ENCODE measurements at places on chromosomes 4 and X.

DNA sequence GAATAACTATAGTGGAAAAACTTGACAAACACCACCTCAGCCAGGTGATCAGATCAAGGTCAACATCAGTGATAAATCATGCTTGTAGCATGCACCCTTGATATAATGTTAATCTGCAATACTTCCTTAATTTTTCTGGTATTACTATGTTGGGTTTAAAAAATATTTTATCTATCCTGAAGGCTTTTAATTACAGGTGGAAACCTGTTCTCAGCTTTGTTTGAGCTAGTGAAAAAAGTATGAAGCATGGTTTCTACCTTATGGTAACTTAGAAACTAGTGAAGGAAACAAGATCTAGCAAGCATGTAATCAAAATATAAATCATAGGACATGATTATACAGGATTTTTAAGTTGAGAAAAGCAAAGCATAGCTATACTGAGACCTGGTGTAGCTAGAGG is 26.6 kb downstream of the MAOA start:
- no peak for DNase-seq

DNA sequence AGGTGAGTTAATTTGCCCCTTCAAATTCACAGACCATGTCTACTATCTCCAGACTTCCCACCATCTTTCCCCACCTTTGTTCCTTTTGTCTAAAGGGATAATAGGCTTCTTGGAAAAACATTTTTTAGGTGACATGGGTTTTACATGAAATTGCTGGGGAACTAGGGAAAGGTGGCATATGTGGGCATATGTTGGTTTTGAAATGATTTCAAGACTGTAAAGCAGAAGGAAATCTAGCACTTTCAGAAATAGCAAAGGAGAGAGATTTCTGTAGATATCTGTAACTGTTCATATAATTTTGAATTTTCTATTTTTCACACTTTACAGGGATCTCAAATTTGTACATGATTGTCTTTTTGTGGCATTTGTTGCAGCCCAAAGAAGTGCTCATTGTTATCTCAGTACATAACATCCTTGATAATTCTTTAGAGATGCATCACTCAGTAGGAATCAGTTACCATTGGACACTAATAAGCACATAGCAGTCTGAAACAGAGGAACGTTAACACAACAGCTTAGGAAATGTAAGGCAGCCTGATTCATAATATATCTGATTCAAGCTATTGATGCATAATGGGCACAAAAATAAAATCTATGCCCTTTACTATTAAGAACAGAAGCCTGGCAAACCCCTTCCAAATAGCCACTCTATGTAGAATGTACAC is 659.7 kb downstream of the CENPC start:
- DNase-seq = no peak

GRCh38 chr4:24213961-24214360 is 324.1 kb upstream of the PPARGC1A start:
- no peak for DNase-seq

- no peak for DNase-seq
These were observed 25.2 kb upstream of the ZFX start for GRCh38 chrX:24124244-24124799.

GRCh38 chr4:126174627-126175026 is 859.9 kb downstream of the FAT4 start:
- no peak for DNase-seq

GRCh38 chrX:79138658-79139241 is 5.7 kb upstream of the GPR174 start:
- DNase-seq = no peak

- DNase-seq = no peak
These were observed 174.9 kb downstream of the ACTRT1 start for GRCh38 chrX:127877318-127877717.

GRCh38 chr4:14783011-14783877 is 219.0 kb upstream of the CPEB2 start:
- peak; percentile 72 for DNase-seq

DNA sequence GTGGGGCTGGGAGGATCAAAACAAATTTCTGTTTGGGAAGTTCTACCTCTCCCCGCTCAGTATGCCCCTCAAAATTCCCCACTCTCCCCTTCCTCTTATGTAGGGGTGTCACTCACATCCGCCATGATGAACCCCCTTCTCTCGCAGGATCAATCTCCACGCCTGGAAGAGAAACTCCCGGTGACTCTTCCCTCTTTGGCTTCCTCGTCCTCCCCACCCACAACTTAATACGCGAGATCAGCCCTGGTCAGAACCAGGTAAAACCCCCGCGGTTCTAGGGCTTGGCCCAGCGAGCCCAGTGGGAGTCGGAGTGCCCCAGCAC is 427 bp downstream of the LAMTOR3 start:
- no peak for DNase-seq

DNA sequence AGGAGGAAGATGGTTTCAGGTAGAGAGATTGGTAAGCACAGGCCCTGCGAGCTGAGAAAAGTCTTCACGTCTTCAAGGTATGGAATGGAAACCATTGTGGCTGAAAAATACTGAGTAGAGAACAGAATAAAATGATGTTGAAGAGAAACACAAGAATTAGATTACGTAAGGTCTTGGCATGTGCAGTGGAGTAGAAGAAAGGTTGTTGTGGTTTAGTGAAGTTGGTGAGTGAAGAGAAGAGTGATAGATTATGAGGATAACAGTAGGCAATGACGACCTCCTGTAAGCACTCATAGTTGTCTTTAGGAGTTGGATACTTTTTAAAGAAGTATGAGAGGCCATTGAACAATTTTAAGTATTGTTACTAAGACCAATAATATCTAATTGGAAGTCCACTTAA is 642.6 kb downstream of the PCDH7 start:
- no peak for DNase-seq

GRCh38 chrX:124435616-124436015 is 89.3 kb downstream of the SH2D1A start:
- no peak for DNase-seq

DNA sequence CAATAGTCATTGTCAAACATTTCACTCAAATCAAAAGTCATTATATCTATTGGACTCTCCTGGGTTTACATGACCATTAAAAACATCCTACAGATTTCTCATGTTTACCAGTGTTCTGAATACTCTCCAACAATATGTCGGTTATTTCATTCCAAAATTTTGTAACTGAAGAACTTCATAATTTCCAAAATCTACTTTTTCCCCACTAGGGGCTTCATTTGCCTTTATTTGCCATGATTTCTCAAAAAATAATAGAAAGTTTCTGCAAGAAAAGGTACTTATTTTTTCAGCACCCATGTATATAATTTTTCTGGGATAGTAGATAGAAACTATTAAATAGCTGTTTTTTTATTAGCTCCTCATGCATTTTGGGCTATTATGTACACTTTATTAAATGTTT is 49.0 kb downstream of the PRDM5 start:
- DNase-seq = no peak

- DNase-seq = no peak
These were observed 36.7 kb downstream of the PSAPL1 start for GRCh38 chr4:7398104-7398423.

- DNase-seq = no peak
These were observed 46.1 kb downstream of the SMPX start for GRCh38 chrX:21711848-21712197.

DNA sequence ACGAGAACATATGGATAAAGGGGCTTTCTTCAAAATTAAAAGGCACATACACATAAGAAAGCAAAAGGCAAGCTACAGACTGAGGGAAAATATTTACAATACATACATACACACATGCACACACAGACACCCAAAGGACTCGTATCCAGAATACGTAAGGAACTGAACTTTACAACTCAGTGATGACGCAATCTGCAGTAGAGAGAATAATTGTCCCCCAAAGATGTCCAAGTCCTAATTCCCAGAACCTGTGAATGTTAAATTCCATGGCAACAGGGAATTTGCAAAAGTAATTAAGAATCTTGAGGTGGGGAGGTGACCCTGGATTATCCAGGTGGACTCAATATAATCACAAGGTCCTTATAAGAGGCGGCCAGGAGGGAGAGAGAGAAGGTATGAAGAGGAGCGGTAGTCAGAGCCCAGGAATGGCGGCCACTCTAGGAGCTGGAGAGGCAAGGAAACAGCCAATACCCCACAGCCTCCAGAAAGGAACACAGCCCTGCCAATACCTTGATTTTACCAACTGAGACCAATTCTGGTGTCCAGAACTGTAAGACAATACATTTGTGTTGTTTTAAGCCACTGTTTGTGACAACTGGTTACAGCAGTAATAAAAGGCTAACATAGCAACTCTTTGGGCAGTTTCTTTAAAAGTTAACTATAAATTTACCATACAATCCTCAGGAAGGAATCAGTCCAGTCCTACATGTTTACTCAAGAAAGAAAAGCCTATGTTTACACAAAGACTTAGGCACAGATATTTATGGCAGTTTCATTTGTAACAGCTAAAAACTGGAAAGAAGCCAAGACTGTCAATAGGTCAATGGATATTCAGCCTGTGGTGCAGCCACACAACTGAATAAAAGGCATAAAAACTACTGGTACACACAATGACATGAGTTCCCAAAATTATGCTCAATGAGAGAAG is 27.3 kb upstream of the STS start:
- no peak for DNase-seq
